Endodermal cell (in vitro differentiated cells): ENCODE measurements at places on chromosomes 16 and 17.
A peak's percentile ranks its signal among the peaks of the same experiment; 100 is the strongest.

GRCh38 chr17:76597156-76598003 lies 11.7 kb upstream of the ST6GALNAC2 start:
- DNase-seq = no peak

DNA sequence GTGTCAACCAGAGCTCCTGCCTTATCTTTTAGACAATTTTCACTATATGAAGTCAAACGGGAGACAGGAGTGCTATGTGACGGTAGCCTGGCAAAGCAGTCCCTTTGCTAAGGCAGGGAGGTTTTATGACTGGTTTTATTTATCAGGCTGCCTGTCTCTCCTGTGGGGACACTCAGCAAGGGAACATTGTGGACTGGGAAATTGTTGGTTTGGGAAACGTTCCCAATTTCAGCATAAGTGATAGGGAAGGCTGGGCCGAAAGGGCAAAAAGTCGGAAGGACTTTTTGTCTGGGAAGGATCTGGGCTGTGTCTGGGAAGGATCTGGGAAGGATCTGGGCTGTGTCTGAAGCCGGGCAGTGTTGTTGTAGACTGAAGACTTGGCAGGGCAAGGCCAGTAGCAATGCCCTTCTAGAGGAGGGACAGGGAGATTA lies 211.2 kb downstream of the PARN start:
- DNase-seq = no peak

DNA sequence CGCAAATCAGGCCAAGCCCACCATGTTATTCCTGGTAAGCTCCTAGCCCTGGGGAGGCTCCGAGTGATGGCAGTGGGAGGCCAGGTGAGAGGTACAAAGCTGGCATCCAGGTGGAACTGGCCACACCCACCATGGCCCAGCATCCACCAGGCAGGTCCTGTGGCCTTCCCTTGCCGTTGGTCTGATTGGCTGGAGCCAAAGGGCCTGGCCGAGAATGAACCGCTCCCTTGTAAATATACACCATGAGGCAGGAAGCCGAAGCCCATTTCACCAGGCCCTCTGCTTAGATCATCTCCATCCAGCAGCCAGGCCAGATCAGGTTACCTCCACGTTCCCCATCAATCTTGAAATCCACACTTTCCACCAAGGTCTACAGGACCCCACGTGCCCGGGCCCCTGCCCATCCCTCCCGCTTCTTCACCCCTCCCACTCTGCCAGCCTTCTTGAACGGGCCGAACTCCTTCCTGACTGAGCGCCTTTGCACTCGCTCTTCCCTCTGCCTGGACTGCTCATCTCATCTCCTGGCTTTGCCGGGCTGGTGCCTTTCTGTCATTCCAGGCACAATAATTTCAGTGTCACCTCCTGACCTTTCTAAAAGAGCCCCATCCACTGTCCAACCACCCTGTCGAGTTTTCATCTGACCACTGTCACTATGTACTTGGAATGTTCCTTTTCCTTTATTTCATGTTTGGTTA lies 5.8 kb downstream of the SOCS1 start:
- peak; percentile 78 for DNase-seq

DNA sequence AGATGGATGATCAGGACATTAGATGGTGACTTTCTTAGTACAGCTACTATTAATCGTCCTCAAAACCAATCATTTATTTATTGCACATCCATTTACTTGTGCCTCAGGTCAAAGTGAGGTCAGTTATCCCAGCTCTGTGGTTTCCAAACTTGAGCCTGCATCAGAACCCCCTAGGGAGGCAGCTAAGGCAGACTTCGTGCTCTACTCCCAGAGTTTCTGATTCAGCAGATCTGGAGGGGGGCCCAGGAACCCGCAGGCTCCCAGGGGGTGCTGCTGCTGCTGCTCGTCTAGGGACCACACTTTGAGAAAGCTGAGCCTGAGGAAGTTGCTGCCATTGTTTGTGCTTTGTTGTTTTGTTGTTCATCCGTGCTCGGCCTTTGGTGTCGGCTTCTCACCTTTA lies 44.0 kb upstream of the CLEC18B start:
- DNase-seq = no peak

- peak; percentile 68 for DNase-seq
Observed at GRCh38 chr17:751269-752001, 629 bp downstream of the GEMIN4 start.

DNA sequence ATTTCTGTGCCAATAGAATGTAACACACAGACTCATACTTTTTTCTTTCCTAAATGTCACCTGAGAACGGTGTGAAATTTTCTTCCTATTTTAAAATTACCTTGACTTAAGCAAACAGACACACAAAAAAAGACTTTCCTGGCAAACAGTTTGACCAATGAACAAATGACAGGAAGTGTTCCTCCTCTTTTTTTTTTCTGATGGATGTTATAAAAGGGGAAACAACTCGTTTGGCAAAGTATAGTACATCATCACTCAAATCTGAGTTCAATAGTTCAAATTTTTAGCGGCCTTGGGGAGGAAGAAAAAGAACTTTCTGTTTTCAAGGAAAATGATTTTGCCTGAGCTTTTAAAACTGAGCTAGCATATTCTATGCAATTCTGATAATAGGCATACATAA lies 19.8 kb downstream of the HS3ST3A1 start:
- DNase-seq = no peak

DNA sequence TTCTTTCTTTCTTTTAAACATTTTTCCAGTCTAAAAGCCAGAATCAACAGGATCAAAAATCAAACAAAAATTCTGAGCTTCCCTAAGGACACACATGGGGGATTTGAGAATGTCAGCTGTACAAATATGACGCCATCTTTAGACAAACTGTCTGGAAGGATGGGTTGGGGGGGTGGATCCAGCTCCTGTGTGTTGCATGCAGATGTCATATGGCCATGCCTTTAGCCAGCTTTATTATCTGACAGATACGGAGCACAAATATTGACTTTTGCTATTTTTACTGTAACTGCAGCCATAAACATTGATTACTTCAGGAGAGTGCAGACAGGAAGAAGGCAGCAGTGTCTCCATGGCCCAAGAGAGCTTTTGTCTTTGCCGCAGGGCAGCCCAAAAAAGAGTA lies 279.4 kb upstream of the ELAC2 start:
- no peak for DNase-seq
